ENCODE measurements at places on chromosomes 2 and 18. TPM values are rescaled to one million over a fixed set of nuclear protein-coding genes. Genes with fewer than 3 reads are reported as not detected.
A peak's percentile ranks its signal among the peaks of the same experiment; 100 is the strongest.

Gene MRPL33
- total RNA-seq: 52.0 TPM

Gene SOWAHC
- total RNA-seq: 2.2 TPM

Gene SCN2A
- total RNA-seq: 1.5 TPM

Gene DUSP19
- 2.4 TPM for total RNA-seq

Gene ANKRD30B
- not detected for total RNA-seq

Gene COL3A1
- total RNA-seq: 0.31 TPM

Gene AKAIN1
- not detected for total RNA-seq

Gene FSHR
- not detected for total RNA-seq

Gene MC2R
- total RNA-seq: not detected

Gene DOK6
- 2.2 TPM for total RNA-seq

Gene RMDN2
- total RNA-seq: 2.5 TPM

DNA sequence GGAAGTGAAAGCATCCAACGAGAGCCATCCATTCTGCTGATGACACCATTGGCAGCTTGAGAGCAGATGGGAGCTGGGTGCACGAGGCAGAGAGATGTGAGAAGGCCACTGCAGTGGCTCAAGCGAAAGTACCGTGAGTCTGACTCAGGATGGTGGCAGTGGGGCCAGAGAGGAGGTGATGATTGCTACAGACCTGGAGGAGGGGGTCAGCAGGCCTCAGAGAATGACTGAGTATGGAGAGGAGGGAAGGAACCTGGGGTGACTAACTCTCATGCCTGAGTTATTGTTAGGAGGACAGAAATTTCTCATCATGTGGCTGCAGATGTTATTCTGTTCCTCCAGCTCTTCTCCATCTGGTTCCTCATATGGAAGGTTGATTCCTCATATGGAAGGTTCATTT is 8.8 kb upstream of the ZBTB7C start:
- no peak for DNase-seq

DNA sequence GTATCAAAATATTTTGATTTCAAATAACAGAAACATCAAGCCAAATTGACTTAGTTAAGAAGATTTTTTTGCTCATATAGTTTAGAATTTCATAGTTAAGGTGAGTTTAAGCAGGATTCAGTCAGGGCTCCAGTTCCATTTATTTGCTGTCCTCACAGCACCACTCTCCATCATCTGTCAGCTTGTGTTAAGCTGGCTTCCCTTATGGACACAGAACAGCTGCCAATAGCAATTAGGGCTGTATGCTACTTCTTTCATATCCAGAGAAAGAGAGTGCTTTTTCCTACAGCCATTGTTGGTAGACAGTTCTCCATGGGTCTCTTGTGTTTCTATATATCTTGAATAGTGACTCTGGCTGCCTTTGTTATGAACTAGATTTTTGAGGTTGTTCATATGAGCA is 95.4 kb upstream of the CYP20A1 start:
- DNase-seq: no peak

- no peak for DNase-seq
Observed at GRCh38 chr2:86315084-86315483, 22.3 kb downstream of the REEP1 start.

GRCh38 chr2:190909680-190910079 is 29.1 kb downstream of the GLS start:
- no peak for DNase-seq

GRCh38 chr2:188897096-188897495 is 77.1 kb upstream of the COL3A1 start:
- no peak for DNase-seq

DNA sequence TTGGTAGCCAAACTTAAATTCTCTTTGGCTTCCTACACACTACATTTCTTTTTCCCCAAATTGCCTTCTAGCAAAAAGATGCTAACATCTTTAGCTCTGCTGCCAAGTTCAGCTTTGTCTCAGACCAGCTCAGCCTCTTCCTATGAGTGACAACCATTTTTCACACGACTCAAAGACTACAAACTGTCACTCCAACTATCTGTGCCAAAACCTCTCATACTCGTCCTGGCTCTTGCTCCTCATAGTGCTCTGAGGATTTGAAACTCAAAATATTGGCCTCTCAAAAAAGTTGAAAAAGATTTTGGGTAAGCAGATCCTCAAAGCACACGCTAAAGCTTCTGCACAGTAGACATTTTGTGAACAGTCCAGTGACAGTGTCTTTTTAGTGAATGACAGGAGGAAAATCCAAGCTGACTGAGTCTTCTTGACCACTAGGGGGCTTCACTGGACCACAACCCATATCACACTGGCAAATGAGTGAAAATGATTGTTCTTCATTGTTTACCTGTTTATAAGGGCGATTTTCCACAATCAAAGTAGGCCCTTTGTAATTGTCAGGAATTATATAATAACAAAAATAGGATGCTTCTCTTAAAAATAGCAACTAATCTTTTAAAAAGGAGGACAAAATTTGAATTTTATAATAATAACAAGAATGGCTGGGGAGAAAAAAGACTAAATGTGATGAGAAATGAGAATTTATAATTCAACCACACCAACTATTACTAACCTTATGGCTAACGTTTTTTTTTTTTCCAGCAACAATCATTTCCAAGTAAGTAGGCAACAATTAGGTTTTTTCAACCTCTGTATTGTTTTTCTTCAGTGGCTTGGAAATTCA is 85.5 kb upstream of the PGAP1 start:
- DNase-seq: peak; percentile 20

DNA sequence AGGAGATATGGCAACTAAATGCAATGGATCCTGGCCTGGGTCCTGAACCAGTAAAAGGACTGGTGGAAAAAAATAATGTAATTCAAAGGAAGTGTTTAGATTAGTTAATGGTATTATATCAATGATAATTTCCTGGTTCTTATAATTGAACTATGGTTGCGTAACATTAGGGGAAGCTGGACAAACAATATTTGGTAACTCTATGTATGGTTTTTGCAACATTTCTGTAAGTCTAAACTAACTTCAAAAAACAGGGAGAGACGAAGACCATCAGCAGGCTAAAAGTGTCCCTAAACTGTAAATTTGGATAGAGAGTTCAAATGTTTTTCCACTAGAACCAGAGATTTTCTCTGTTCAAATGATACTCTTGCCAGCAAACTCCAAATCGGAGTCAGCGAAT is 36.9 kb downstream of the KLF7 start:
- DNase-seq: no peak

DNA sequence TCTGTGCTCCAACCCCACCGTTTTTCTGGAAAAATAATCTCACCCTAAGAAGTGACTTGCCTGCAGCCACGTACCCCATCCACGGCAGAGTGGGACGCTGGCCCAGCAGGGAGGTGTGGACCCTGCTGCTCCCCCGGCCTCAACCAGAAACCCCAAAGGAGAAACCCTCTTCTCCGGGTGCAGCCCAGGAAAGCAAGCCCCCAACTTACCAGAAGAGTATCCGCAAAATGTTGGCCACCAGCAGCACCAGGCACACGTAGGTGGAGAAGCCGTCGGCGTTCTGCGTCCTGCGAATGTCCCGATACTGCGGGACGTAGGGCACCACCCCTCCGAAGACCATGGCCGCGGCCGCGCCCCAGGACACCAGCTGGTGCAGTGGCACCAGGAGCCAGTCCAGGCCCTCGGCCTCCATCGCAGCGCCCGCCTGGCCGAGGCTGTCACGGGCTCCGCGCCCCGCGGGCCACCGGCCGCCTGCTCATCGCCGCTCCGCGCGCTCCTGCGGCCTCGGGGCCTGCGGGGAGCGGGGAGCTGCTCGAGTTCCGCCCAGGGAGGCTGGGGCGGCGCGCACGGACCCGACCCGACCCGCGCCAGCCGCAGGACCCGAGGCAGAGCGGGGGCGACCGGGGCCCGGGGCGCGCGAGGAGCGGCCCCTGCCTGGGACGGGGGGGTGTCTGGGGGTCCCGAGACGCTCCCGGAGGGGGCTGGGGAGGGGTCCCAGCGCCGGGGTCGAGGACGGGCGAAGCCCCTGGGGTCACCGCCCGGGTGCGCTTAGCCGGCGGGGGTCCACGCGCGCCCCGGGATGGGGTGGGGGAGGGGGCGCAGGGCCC is 725 bp downstream of the SLC66A2 start:
- peak; percentile 36 for DNase-seq

DNA sequence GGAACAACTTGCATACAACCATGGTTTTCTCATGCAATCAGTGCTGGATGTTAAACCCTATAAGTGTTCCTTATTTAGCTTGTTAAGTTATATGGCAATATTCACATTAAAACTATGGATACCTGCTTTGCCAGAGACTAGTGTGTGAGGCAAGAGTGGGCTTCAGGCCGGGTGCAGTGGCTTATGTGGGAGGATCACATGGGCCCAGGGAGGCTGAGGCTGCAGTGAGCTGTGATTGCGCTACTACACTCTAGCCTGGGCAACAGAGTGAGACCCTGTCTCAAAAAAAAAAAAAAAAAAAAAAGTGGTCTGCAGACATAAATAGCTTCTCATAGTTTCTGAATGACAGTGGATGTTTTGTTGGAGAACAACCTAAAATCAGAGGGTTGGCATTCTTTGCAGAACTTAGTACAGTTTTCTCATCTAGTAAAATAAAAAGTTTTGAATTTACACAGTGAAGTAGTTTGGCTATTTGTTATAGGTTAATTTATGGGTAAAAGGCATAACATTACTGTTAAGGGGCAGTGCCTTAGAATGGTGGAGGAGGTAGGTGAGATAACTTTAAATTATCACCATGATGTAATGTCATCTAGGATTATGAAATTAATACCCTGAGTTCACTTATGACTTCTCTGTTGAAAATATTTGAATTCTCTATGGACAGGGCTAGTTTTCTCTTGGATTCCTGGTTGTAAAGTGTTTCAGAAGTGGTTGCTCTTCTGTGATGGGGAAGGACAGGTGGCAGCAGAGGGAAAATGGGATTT is 5.3 kb downstream of the CERS6 start:
- DNase-seq: no peak

DNA sequence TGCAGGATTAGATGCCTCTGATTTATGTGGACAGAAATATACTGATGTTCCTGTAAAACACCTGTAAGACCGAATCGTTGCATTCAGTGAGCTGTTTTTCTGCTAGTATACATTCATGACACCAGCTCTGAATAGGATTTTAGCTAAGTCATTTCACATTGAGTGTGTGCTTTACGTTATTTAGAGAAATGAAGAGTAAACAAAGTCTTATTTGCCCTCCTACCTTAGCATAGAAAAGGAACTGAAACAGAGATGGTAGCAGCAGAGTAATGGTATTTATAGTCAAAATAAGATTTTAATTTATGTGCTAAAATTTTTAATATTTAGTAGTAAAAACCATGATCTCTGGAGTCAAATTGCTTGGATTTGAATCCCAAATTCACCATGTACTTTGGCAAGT is 168.0 kb downstream of the CERS6 start:
- no peak for DNase-seq

DNA sequence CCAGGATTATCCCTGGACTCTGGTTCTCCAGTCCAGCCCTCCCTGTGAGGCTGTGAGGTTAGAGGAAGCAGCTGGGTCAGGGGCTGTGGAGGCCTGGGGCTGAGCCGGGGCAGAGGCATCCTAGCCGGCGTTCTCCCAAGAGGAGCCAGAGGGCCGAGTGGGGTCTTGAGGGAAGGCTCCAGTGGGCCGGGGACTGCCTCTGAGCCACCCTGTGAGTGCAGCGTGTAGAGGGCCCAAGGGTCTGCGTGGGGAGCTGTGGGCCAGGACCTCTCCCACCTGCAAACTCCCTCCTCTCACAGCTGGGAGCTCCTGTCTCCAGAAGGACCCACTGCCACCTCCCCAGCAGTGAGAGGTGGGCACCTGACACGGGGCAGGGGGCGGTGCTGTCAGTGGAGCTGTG is 41.0 kb downstream of the GLI2 start:
- DNase-seq: no peak
